ENCODE measurements at places on chromosomes 7 and 10. TPM values are rescaled to one million over a fixed set of nuclear protein-coding genes. Genes with fewer than 3 reads are reported as not detected.

SLC18A3 gene
- total RNA-seq: not detected

SAMD9L gene
- total RNA-seq: 19.1 TPM

NKX1-2 gene
- total RNA-seq: not detected

CCNY gene
- total RNA-seq: 36.2 TPM

EGR2 gene
- total RNA-seq: 68.2 TPM

FKBP9 gene
- 0.94 TPM for total RNA-seq

SEM1 gene
- total RNA-seq: 41.6 TPM

ENKUR gene
- total RNA-seq: not detected

AOC1 gene
- total RNA-seq: not detected

CHST12 gene
- 3.9 TPM for total RNA-seq

ADCY1 gene
- 0.57 TPM for total RNA-seq

DPYSL4 gene
- total RNA-seq: 7.2 TPM

NXPH1 gene
- total RNA-seq: not detected

CAV1 gene
- 0.19 TPM for total RNA-seq

TRDMT1 gene
- total RNA-seq: 5.0 TPM

ARMC3 gene
- not detected for total RNA-seq

GHRHR gene
- total RNA-seq: not detected

C7orf33 gene
- not detected for total RNA-seq

TUBAL3 gene
- total RNA-seq: not detected

BLVRA gene
- total RNA-seq: 46.1 TPM

FBXO24 gene
- 2.2 TPM for total RNA-seq

NPC1L1 gene
- 0.07 TPM for total RNA-seq

GATA3 gene
- 46.3 TPM for total RNA-seq

OR2A1 gene
- total RNA-seq: not detected

PLCE1 gene
- not detected for total RNA-seq

EFCAB10 gene
- not detected for total RNA-seq

PRDX3 gene
- total RNA-seq: 173 TPM

CAMK2B gene
- 0.46 TPM for total RNA-seq

RADIL gene
- total RNA-seq: 0.15 TPM

All from activated CD4-positive, alpha-beta memory T cell treated with anti-CD3 and anti-CD28 coated beads for 36 hours (primary cell).